AG08396 (cell line): ENCODE measurements at places on chromosomes 7 and 10.

- no peak for DNase-seq
Observed at GRCh38 chr7:70347463-70348254, 749.4 kb downstream of the AUTS2 start.

DNA sequence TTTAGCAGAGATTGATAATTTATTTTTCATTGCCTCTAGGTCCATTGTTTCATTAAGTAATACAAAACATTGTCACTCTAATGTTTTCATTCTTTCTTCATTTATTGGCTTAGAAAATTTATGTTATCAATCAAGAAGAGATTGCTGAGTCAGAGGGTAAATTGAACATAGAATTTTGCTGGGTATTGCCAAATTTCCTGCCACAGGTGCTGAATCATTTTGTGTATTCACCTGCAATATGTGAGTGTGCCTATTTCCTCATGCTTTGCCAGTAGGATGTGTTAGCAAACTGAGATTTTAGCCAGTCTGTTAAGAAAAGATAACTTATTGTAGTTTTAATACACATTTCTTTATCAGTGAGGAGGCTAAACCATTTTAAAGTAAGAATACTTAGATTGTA lies 38.0 kb downstream of the MARCHF5 start:
- no peak for DNase-seq

- peak; percentile 67 for DNase-seq
Observed at GRCh38 chr10:119413093-119413453, 129.4 kb downstream of the RGS10 start.

GRCh38 chr7:51312951-51313737 lies 3.5 kb downstream of the COBL start:
- DNase-seq: no peak

- no peak for DNase-seq
Observed at GRCh38 chr10:1829712-1830111, 92.4 kb upstream of the ADARB2 start.

DNA sequence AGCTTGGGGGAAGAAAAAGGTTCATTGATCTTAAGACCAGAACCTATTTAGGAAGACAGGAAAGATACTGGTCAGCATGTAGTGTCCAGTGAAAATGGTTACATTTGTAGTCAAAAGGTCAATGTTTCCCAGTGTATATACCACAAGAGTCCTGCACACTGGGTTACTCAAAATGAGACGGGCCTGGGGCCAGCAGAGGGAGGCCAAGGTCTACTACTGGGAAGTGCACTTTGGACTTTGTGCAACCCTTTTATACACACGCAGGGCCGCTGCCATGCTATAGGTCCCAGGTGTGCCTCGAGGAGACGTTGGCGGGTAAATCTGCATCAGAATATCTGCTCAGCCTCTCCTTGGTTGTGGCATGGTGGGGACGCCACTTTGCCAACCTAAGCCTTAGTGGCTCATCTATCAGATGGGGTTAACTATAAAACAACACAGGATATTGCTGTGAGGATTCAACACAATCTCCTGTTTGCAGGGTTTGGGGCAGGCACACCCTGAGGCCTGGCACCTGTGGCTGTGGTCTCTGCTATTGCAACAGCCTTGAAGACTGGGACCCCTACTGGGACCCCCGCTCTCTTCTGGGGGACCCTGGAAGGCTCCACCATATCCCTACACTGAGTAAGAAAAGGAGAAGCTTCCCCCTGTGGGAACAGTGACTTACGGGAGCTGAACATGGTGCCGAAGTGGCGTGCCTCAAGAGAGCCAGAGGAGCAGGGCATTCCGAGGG lies 19.7 kb downstream of the CLRN3 start:
- DNase-seq: no peak

- DNase-seq: no peak
Observed at GRCh38 chr10:113825791-113826190, 28.1 kb downstream of the DCLRE1A start.

GRCh38 chr7:41305001-41305400 lies 397.9 kb downstream of the INHBA start:
- DNase-seq: no peak

DNA sequence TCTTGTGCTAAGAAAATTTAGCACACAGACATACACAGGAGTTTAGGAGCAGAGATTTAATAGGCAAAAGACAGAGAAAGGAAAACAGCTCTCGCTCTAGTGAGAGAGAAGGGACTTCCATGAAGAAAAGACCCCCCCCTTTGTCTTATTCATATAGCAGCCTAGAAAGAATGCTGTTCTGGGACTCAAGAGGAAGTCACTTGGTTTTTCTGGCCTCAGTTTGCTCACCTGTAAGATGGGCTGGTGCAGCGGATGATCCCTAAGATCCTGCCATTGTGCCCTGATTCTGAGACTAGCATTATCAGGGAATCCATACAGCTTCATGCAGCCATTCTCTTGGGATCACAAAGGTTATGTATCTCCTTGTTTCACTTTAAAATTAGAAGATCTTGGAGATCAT lies 42.7 kb downstream of the LYZL2 start:
- DNase-seq: no peak

GRCh38 chr10:64658528-64658927 lies 1137.3 kb downstream of the REEP3 start:
- DNase-seq: no peak

DNA sequence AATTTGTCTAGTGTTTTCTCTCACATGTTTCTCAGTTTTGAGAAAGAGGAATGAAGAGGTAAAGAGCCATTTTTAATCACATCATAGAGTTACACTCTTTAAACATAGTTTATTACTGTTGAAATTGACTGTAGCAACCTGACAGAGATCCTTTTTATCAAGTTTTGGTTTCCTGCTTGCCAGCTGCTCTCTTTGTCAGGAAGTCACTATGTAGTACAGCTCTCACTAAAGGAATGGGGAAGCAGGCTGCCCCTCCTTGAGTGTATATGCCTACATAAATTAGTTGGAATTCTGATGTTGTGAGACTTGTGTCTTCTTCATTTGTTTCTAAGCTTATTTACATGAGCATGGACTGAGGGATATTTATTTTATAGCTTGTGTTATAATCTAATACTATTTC lies 1274.0 kb upstream of the CELF2 start:
- DNase-seq: no peak

GRCh38 chr7:100159099-100159623 lies 638 bp upstream of the TRAPPC14 start:
- DNase-seq: no peak

DNA sequence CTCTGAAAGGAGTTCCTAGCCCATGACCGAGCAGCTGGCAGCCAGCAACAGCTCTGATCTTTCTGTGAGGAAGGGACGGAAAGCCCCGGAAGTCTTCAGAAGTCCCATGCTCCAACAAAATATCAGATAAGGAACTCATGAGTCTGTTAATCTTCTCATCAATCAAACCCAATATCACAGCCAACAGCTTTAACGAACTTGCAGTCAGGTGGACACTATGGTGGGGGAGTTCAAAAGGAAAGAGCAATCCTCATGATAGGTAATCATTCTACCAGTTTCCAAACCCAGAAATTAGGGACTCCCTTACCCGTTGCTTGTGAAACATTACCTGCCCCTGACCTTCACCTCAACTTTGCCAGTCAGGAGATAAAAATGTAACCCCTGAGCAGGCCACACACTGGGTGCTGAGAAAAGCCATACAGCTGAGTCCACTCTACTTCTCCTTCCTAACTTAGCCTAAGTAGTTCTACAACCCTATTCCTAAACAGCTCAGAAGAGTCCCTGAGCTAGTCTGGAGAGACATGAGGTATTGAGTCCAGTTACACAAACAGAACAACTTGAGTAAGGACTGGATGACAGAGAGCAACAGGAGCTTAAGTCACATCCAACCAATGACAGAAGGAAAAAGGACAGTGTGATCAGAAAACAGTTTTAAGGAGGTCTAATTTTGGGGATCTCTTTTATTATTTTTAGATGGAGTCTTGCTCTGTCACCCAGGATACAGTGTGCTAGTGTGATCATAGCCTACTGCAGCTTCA lies 2.2 kb downstream of the NDST2 start:
- DNase-seq: no peak

GRCh38 chr7:10120936-10121335 lies 852.7 kb upstream of the PHF14 start:
- DNase-seq: no peak

- DNase-seq: peak; percentile 81
Observed at GRCh38 chr10:97081621-97082235, 104.0 kb downstream of the SLIT1 start.

- DNase-seq: no peak
Observed at GRCh38 chr10:58438340-58438871, 53.2 kb downstream of the TFAM start.

DNA sequence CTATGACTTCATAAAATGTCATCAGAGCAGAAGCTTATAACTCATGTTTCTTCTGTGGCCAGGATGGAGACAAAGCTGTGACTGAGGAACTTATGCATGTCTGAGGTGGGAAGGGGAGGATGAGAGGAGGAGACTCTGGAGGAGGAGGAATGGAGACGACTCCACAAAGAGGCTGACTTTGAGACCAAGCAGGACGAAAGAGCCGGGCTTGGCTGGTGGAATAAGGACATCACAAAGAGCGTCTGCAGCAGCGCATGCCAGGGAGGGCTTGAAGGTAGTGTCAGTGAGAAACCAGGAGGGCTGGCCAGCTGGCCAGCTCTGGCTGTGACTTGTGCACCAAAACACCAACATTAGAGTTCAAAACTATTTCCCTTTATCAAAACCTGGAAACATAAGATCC lies 6.1 kb upstream of the GDF2 start:
- DNase-seq: no peak

- no peak for DNase-seq
Observed at GRCh38 chr7:4154882-4155535, 527.1 kb upstream of the FOXK1 start.

- no peak for DNase-seq
Observed at GRCh38 chr10:133144771-133145170, 15.2 kb upstream of the KNDC1 start.

- no peak for DNase-seq
Observed at GRCh38 chr7:19530261-19530660, 178.6 kb downstream of the POLR1F start.

- no peak for DNase-seq
Observed at GRCh38 chr7:77893813-77894212, 95.2 kb downstream of the PHTF2 start.

- DNase-seq: no peak
Observed at GRCh38 chr10:89504691-89505090, 30.7 kb downstream of the SLC16A12 start.

GRCh38 chr10:95214793-95215192 lies 20.8 kb downstream of the ACSM6 start:
- no peak for DNase-seq

DNA sequence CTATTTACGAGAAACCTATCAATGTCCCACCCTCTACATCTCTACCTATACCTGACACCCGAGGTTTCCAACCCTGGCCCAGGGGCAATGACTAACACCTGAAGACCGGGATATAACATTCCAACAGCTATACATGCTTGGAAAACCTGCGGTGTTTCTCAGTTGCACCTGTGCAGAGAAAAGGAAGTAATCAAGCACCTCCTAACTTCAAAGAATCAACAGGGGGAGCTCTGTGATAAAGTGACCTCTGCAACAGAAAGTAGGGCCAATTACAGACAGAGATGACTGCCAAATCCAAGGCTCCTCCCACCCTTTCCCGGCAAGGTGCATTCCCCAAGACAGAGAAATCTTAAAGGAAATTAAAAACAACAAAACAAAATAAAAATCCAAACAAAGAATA lies 41.3 kb downstream of the CCDC6 start:
- peak; percentile 11 for DNase-seq

GRCh38 chr10:14924013-14924412 lies 29.9 kb downstream of the DCLRE1C start:
- no peak for DNase-seq

DNA sequence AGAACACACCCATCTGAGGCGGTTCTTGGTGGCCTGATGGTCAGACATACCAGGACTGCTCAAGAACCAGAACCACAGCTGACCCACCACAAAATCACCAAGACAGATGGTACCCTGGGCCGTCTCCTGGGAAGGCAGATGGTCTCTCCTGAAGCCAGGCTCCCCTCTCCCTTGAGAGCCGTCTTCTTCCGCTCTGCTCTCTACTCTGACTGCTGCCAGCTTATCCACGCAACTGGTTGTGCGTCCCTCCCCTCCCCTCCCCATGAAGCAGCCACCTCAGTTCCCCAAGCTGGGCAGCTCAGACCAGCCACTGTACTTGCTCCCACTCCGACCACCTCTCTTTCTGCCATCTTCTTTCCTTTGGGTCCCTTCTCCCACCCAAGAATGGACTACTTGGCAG lies 14.0 kb downstream of the PDIA4 start:
- no peak for DNase-seq

DNA sequence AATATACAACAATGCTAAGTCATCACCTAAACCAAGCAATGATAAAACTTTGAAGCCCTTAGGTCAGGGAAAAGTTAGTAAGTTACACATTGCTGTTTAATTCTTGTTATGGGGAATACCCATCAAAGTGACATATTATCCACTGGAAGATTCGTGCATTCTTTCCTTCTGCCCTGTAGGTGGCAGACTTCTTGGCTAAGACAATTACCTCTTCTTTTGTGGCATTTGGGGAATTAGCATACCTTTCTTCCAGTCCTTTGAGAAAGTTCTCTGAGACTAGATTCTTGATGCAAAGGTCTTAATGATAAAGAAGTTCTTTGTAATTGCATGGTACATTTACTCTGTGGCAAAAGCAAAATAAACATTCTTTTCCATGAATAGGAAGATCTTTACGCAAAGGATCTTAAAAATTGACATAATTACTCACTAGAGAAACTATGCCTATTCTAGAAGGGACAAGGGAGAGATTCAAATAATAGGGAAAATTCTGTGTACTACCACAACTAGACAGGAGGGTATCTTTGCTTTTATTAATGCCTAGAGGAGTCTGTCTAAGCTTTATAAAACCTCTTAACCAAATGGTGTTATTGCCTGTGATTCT lies 395.9 kb downstream of the GRM8 start:
- no peak for DNase-seq

DNA sequence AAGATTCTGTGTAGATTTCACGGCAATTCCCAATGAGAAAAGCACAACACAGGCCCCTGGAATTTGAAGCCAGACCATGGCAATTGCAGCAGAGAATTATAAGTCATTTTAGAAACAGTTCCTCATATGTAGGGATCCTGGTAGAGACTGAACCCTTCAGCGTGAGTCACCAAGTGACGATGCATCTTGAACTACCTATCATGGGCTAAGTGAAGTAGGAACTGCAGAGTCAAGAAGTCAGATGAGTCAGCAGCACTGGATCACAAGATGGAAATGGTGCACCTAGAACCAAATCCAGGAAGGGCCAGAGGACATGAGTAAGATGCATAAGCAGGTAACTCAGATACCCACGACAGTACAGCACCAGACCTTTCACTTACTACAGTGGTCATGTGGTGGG lies 140.0 kb upstream of the TPK1 start:
- no peak for DNase-seq

- DNase-seq: no peak
Observed at GRCh38 chr10:100886963-100887362, 25.8 kb upstream of the SLF2 start.
